Activated T-cell treated with anti-CD3 and anti-CD28 coated beads, Interleukin-2, amount 50 U/mL, for 48 hours (primary cell): ENCODE measurements at places on chromosomes 1 and 21.

- DNase-seq = no peak
Observed at GRCh38 chr1:19450811-19451515, 34.4 kb downstream of the CAPZB start.

GRCh38 chr1:160460683-160461287 is 60.4 kb downstream of the VANGL2 start:
- no peak for DNase-seq

DNA sequence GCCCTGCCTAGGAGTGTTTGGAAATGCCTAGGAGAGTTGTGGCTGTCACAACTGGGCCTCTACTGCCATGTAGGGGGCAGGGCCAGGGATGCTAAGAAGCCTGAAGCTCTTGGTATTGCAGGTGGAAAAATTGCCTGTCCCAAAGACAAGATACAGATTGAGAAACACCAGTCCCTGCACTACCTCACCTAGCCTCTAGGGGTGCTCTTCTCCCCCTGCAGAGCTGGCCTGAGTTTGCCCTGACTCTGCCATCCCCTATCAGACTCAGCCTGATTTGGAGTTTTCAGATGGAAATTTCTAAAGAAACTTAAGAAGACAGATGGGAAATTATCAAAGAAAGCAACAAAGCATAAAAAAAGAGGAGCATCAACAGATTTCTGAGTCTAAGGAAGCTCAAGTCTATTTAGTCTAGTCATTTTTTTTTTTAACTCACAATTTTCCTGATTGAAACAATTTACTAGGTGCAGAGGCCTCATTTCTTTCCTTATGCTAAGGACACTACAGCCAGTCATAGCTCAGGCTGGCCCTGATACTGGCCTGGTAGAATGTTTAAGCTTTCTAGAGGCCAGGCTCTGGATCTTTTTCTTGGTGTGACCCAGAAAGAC is 61.4 kb upstream of the LRRN2 start:
- DNase-seq = peak; percentile 52

GRCh38 chr1:182621906-182622305 is 17.7 kb upstream of the RGS16 start:
- DNase-seq = no peak

DNA sequence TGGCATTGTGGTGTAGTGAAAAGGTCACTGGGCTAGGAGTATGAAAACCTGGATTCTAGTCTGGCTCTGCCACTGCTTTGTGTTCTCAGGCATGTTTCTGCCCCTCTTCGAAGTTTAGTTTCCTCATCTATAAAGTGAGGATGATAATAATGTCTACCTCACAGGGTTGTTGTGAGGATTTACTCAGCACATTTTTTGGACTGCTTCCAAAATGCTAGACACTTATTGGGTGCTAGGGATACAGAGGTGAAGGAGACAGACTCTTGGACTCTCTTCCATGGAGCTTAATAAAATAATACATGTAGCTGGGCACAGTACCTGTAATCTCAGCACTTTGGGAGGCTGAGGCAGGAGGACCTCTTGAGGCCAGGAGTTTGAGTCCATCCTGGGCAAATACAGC is 3.6 kb downstream of the KIF2C start:
- no peak for DNase-seq

- no peak for DNase-seq
Observed at GRCh38 chr1:75492011-75492410, 118.9 kb downstream of the SLC44A5 start.

DNA sequence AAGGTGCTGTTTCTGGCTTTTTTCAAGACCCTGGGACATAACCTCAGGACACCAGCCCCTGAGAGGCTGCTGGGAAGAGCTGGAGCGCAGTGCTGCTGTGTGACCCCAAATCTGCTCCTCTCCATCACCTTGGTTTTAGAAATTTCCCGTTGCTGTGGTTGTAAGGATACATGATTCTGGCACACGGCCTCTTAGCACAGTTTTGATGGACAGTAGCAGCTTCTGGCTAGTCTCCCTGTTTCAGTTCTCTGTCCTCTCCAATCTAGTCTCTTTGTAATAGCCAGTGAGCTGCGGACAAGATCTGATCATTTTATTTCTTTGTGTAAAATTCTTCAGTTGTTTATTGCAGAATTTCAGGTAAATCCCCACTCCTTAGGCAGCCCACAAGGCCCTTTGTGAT is 3.1 kb downstream of the CLIC6 start:
- DNase-seq = no peak

DNA sequence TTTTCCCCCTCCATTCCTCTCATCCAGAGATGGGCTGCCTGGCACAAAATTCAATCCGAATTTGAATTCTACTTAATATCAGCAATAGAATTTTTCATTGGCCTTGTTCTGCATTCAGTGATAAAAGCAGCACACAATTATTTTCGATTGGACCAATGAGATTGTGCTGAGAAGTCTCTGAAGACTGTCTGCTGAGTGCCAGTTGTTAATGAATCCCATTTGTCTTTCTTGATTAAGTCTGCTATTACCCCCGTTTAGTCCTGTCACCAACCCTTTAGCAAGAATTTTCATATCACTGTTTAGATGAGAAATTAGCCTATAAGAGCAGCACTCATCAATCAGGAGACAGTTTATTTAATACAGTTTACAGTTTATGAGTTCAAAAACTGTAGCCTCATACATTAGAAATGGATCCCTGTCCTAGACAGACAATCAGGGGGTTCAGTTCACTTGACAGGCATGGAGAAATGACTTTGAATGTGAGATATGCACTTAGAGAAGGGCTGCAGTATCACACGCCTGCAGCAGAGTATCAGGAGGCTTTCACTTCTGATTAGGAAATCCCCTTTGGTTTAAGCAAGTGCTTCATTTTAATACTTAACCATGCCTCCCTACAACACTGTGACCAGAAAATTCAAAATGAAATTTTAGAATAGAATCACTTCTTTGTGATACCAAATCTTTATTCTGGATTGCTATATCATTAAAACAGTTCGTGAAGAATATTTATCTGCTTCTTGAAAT is 304.7 kb upstream of the PTBP2 start:
- DNase-seq = no peak

DNA sequence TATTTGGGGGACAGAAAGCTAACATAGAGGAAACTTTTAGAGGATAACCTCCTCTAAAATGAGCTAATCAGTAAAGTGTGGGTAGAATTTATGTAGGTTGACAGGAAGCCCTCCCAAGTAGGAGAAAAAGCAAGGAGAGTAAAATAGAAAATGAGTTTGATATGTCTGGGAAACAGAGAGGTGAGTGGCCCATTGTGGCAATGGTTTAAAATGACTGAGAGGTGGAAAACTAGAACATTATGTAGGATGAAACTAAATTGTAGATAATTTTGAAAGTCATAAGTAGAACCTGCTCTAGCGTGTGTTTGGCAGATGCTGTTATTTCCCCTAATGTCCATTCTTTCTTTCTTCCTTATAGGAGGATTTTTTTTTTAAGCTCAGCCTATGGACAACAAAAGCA is 8.5 kb upstream of the LPGAT1 start:
- no peak for DNase-seq
